ENCODE measurements at places on chromosomes 6 and 20.

DNA sequence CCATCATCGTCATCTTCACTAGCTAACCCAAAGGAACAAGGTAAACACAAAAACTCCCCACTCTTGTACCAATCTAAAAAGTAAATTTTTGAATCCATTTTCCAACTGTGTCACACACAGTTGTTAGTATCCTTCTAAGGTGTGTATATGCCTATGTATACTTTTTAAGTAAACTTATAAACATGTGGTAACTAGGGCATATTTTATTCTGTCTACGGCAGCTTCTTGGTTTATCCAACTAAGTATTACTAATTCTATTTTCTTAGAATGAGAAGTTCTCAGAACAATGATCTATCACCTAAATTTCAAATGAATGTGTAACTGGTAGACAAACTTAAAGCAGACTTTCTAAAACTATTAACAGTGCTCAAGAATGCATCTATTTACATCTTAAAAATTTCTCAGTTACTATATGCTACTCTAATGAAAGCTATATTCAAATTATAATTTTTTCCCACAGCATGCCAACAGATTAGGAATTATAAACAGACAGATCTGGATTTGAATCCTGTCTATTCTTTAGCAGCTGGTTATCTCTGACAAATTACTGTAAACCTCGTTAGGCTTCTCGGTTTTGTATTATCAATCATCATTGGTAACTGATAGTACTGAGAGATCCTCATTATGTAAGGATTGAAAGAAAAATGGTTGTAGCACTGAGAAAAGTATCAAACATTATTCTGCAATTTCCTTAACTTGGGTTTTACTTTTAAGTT, 1.8 kb upstream of the PLN start:
- DNase-seq: no peak

DNA sequence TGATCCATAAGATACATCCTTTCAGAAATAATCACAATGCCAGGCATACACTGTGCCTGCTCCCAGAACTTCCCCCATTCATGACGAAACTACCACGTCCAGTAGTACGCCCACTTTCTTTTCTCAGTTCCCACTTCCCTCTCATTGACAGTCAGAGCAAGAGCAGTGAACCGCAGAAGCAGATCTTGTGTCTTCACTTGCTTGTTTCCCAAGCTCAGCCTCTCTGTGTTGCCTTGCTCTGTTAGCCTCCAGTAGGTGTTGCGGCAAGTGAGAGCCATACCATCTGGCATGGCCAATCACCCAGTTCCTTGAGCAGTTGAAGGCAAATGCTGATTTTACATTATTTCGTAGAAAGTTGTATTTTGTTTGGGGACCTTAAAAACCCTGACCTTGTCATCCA, 11.7 kb downstream of the UST start:
- no peak for DNase-seq

DNA sequence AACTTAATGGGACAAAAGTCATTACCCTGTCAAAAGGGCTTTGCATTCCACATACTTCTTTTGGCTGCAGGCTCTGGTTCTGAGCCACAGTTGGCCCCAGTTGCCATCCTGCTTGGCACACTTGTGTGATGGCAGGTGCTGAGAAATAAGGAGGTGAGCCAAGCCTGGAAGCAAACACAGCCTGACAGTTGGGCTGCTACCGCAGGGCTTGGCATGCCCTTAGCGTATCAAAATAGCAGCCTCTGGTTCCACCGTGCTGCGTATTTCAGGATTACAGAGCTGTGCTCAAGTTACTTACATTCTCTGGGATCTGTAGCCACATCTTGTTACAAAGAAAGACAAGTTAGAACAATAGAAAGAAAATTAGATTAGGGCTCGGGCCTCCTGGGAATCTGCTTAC, 11.1 kb downstream of the MTHFD1L start:
- peak; percentile 69 for DNase-seq

DNA sequence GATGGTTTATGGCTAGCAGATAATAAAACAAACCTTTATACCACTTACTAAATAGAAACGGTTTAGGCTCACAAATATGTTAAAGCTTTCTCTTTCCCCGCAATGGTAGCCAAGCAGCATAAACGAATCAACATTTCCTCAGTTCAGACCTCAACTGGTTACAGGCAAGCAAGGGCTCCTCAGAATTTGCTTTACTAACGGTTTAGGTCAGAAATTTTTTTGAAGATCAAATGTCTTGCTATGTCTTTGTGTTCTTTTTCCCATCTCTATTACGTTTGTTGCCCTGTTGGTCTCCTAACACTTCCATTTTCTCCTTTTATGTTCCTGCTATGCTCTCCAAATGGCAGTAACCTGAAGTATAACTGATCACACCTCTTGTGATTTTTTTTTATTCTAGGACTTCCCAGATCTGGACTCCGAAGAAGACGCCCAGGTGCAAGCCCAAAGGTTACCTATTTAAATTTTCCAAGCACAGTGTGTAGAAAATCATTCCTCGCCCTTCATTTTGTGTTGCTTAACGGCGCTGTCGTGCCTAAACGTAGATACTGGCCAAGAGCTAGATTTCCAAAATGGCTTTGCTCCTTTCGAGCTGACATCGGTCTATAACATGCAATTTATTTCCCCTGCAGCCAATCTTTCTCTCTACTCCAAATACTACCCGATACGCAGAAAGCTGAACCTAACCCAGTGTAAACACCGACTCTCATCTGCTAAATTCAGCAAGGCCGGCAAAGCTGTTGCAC, 717 bp upstream of the ASF1A start:
- DNase-seq: peak; percentile 34

DNA sequence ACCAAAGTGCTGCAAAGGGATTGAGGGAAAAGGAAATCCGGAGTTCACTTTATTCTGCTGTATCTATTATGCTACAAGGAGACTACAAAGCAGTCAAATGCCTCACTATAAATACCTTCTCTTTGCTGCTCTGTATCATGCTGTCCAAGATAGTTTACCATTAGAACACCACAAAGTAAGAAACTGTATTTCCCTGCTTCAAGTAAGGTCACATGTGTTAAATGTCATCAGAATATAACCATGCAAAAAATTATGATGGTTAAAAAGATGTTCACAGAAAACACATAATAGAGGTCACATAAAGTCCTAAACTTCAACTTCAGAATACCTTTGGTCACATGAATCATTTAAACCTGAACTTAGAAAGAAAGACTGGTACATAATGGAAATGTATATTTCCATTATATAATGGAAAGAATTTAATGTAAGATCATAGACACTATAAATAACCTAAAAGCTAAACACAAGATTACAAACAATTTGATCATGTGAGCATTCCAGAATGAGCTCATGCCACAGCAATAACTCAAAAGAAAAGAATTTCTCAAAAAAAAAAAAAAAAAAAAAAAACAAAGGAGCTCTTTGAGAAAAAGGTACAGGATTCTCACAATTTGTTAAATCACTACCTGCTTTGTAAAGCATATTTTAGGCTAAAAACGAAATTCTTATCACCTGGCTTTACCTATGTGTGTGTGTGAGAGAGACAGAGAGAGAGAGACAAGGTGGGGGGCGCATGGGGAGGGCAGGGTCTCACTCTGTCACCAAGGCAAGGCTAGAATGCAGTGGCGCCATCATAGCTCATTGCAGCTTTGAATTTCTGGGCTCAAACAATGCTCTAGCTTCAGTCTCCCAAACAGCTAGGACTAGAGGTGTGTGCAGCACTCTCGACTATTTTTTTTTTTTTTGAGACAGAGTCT, 58.7 kb downstream of the KIF13A start:
- DNase-seq: no peak

All from NCI-H2081 (cell line).